DMS 273 treated with DMSO at 0.1 percent for 48 hours (cell line): ENCODE measurements at places on chromosomes 2 and 18.
A peak's percentile ranks its signal among the peaks of the same experiment; 100 is the strongest.

DNA sequence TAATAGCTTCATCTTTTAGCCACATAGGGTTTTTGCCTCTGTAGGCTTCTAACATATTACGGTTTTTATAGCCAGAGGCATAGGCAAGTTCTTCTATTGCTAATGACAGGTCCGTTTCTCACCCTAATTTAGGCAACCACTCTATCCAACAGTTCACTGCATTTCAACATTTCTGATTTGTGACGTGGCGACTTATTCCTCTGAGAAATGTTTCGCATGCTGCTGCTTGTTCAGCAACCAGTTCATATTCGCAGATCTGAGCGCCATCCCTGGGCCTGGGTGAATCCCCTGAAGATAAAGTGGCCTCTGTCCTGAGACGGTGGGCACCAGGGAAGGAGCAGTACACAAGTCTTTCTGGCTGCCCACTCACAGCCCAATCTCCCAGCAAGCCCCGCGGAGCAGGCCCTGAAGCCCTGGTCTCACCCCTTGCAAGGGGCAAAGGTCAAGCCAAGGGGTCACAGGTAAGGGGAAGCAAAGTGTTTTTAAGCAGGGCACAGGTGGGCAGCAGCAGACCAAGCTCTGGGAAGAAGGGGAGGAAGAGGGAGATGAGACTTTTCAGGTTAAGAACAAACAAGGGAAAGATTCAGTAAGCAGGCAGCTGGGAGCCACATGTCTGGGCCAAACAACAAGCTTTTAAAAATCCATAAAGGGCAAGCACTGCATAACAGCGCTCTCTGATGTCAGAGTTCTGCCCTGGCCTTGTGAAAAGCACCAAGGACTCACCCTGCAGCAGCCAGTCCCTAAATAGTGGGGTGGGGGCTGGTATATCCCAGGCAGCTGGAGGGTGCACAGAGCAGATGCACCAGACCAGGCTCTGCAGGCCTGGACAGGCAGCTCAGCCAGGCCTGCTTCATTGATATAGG, 10.8 kb upstream of the COX7A2L start:
- DNase-seq = peak; percentile 91

DNA sequence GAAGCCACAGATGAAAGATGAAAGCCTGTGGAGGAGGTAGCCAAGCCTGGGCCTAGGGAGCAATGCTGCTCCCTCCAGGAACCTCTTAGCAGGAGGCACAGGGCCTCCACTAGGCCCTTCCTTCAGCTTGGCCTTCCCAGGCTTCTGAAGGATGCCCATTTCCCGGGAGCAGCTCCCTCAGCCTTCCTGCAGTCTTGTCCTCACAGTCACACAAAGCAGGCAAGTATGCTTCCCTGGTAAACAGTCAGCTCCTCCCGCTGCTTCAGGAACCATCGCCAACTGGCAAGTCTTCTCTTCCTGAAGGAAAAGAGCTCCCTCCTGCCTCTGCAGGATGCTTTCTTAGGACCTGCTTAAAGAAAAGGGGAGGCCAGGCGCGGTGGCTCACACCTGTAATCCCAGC, 53.2 kb downstream of the SMAD7 start:
- no peak for DNase-seq

GRCh38 chr2:219131327-219131726, 29.3 kb downstream of the NHEJ1 start:
- no peak for DNase-seq

DNA sequence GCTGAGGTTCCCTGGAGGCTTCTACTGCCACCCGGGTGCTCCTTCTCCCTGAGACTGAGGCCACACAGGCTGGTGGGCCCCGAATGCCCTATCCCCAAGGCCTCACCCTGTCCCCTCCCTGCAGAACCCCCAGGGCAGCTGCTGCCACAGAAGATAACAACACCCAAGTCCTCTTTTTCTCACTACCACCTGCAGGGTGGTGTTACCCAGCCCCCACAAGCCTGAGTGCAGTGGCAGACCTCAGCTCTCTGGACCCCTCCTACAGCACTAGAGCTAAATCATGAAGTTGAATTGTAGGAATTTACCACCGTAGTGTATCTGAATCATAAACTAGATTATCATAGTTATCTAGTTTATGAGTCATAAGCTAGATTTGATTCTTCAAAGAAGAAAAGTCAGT, 7.3 kb upstream of the CENPA start:
- no peak for DNase-seq

DNA sequence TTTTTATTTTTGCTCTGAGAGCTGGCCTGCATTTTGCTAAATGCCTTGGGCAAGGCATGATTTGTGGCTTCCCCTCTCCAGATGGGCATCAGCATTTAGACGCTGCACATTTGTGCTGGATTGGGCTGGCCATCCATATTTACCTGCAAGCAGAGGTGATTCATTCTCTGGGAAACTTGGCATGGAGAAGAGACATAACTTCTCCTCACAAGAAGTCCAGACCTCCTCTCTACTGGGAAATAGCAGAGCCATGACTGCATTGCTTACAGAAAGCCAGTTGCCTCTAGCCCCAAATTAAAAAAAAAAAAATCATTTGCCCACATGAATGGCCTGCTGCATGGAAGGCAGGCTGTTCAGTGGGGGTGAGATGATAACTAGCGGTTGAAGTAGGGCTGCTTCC, 120.1 kb downstream of the ACTR3 start:
- DNase-seq = no peak

- DNase-seq = no peak
Measured at GRCh38 chr2:239719791-239720360, 305.3 kb downstream of the NDUFA10 start.

DNA sequence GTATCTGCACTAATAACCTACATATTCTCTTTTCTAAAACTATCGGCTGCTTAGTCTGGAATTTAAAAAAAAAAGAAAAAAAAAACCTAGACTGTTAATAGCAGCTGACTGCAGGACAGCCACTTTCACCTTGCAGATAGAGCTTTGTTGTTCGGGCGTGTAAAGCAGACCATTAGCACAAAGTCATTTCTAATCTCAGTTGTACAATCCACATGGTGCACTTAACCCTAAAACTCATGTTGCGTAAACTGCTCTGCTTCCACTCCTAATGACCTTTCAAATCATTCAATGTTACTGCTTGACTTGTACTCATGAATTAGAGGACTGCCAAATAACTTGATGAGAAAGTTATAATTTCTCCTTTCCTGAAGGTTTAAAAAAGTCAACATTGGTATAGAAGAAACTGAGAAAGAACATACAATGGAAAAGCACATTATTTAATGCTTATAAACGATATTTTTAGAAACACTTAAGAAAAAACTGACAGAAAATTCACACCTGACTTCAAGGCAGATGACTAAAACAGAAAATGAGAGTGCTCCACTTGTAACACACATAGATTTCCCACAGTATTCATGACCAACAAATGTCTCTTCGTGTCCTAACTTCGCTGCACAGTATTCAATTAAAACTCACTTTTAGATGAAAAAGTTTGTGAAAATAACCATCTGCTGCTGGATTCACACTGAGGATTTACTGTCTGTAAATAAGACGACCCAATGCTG, 2.6 kb downstream of the CDH2 start:
- DNase-seq = no peak

DNA sequence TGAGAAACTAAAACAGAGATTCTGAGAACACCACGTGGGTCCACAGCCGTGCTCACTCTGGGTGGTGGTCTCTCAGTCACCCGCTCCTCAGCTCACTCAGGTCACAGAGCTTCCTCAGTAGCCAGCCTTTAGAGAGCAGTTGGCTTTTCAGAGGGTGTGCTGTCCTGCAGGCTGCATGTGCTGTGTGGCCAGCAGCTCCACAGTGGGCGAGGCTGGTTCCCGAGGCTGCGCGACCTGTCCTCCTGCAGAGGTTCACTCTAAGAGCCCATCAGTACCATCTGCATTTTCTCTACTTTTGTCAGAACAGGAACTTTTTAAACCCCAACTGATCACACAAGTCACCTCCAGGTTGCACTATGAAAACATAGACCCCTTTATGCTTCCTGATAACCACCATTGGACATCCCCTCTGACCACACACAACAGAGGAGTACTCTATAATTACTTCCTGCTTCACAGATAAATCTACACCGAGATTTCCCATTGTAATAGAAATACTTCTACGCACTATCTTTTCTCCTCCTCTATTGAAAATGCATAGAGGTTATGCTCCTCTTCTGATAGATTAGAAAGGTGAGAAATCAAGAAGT, 93.1 kb downstream of the GYPC start:
- DNase-seq = no peak

DNA sequence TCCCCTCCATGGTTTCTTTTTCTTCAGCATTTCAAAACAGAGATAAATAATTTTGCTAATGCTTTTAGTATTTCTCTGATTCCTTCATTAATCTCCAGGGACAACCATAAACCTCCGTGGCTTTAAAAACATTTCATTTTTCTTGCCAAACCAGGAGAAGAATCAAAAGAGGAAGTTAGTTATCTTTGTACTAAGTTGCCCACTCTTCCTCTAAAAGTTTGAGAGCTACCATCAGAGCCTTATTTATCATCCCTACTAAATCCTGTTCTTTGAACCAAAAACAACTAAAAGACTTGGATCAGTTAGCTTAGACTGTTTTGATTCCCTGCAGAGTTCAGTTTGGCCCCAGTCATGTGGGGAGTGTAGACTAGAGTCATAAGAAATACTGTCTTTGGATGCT, 208.4 kb downstream of the SETBP1 start:
- no peak for DNase-seq

DNA sequence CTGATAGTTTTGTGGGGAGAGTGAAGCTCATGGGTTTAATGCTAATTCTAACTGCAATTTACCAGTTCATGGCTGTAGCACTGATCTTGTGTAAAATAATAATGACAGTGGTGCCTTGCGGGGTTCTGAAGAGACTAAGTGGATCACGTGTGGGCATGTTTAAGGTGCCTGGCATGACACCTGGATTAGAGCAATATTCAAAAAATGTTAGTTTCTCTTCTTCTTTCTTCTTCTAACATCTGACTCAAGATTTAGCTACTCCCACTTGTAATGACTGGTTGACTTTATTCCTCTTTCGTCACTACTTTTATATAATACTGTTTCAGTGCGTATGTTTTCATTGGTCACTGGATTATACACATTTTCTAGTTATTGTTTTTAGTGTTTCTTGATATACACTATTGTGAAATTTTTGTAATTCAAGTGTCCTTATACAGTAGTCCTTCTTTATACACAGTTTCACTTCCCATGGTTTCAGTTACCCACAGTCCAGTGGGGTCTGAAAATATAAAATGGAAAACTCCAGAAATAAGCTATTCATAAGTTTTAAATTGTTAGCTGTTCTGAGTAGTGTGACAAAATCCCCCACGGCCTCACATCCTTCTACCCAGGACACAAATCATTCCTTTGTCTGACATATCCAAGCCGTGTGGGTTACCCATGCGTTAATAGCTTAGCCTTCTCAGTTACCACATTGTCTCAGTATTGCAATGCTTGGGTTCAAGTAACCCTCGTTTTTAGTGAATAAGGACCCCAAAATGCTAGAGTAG, 662.2 kb upstream of the CNTNAP5 start:
- DNase-seq = no peak

DNA sequence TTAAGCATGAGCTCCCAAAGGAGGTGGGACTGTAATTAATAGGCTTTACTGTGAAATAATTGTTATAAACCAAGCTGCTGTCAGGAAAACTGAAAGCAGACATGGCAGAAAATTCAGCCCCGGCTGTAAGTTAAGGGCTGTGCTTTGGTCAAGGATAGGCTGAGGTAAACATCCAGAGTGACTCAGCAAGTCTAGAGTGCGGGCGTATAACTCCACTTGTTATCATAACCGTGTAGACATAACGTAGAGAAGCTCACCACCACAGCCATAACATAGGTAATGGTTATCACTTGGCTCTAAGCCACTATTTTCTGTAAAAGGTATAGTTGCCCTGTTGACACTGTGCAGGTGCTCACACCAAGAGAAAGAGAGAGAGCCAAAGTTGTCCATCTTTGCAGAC, 316.8 kb downstream of the DCDC2C start:
- no peak for DNase-seq

DNA sequence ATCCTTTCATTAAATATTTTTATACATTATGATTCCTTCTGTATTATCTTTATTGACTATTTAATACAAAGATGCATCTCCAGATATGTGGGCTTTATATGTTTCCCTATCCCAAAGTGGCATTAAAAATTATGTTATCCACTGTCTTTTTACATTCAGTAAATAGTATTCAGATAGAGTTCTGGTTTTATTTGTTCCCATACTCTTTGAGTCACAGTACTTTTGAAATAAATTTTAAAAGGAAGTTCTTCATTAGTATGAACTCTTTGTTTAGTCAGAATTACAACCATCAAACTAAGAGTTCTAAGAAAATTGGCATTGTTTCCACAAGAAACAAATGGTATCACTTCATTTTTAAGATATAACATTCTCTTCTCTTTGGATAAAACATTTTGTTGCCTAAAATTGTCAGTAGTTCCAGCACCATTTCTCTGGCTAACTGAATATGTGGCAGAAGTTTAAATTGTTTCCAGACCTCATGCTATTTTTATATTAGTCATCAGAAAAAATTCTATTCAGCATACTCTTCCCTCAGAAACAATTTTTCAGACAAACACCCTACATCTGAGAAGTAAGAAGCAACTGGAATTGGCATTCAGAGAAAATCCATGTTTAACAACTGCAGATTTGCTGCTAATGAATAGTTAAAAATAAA, 88.5 kb upstream of the COL5A2 start:
- DNase-seq = no peak

DNA sequence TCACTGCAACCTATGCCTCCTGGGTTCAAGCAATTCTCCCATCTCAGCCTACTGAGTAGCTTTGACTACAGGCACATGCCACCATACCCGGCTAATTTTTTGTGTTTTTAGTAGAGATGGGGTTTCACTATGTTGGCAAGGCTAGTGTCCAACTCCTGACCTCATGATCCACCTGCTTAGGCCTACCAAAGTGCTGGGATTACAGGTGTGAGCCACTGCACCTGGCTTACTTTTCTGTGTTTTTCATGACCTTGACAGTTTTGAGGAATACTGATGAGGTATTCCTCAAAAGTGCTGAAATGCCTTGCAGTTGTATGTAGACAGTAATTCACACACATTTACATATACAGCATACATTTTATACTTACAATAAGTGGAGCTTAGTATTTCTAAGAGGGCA, 126.1 kb downstream of the PHLPP1 start:
- no peak for DNase-seq
